ENCODE measurements at places on chromosomes 5 and 9.

DNA sequence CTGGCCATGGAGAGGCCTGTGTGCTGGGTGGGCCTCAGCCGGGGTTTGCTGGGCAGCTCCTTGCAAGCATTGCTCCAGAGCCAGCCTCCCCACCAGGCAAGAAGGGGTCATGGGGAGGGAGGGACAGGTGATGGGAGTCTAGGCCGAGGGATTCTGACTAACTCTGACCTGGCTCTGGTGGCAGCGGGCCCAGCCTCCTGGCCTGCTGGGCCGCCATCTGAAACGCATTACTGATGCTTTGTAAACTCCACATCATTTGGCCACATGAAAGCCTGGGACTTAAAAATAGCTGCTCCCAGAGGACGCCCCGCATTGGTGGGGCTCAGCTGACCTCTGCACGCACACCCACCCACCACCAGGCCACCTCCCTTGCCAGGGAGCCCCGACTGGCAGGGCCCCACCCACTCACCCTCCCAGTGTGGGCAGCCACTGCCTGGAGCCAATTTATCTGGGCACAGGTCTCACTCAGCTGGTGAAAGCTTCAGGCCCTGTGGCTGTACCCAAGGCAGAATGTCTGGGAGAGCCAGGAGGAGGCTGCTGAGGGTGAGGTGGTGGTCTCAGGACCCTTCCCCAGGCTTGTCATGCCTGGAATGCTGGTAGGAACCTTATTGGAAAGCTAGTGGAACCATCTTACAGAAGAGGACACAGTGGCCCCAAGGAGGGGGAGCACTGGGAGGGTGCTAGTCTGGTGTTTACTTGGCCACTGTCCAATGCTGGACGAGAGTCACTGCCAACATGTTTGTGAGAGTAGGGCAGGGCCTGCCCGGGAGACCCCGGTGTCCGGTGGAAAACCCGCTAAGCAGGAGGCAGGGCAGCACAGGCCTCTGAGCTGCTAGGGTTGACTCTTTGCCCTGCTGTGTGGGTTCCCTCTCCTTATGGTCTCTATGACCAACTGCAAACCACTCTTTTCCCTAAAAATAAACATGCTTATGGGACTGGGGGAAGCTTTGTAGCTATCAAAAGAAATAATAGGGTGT, 10.8 kb downstream of the TCF7 start:
- no peak for DNase-seq

- peak; percentile 16 for DNase-seq
Measured at GRCh38 chr5:56685503-56686217, 129.7 kb upstream of the MAP3K1 start.

GRCh38 chr5:21931116-21931515, 922.0 kb downstream of the CDH12 start:
- no peak for DNase-seq

GRCh38 chr9:35731415-35732184, 395 bp downstream of the TLN1 start:
- DNase-seq = no peak

GRCh38 chr5:102375272-102375671, 79.2 kb upstream of the SLCO4C1 start:
- no peak for DNase-seq

- no peak for DNase-seq
Measured at GRCh38 chr9:90301277-90301653, 341.4 kb downstream of the DIRAS2 start.

GRCh38 chr5:178240766-178241165, 8.2 kb upstream of the PHYKPL start:
- no peak for DNase-seq

- DNase-seq = no peak
Measured at GRCh38 chr5:75021219-75021618, 31.1 kb downstream of the GCNT4 start.

GRCh38 chr5:156475182-156476157, 148.5 kb downstream of the SGCD start:
- no peak for DNase-seq

GRCh38 chr5:175654339-175654738, 3.5 kb upstream of the HRH2 start:
- no peak for DNase-seq

DNA sequence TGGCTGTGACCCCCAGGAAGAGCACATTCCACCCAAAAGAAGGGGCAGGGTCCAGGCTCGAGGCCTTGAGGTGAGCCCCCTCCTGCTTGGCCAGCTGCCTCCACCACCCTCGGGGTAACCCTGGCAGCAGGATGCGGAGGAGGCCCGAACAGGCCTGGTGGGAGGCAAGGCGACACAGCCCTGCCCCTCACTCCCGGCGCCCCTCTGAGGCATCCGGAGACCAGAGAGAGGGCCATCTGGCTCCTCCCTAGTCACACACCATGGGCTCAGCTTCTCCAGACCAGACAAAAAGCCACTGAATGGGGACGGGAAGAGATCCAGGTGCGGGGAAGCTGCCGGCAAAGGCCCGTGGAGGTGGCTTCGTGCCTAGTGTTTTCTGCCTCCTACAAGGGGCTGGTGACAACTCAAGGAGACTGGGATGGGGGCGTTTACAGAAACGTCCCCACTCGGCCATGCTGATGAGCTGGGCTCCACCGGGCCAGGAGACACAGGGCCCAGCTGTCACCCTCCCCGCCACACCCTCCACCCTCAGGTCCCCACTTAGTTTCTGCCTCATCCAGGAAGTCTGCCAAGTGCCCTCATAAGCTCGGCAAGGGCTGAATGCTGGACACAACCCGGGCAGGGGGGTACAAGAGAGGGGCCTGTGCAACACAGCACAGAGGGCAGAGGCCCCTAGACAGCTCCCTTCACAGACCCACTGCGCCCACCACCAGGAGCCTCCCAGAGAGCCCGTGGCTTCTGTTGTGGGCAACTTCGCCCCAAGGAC, 41.9 kb downstream of the NACC2 start:
- no peak for DNase-seq

DNA sequence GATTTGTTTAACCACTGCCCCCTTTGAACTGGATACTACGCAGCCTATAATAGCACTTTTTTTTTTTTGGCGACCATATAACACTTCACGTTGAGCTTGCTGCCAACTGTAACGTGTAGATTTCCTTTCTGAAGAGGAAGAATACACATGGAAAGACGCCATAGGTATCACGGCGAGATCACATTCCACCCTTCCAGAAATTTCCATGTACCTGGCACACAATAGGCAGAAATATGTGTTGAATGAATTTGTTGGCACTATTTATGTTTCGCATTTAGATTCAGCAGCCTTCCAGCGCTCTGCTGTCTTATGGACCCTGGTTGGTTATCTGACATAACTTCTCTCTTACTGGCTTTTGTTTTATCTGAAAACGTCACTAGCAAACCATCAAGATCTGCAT, 250.3 kb downstream of the SLIT3 start:
- no peak for DNase-seq

GRCh38 chr9:7129391-7129790, 371.6 kb downstream of the KDM4C start:
- DNase-seq = no peak

DNA sequence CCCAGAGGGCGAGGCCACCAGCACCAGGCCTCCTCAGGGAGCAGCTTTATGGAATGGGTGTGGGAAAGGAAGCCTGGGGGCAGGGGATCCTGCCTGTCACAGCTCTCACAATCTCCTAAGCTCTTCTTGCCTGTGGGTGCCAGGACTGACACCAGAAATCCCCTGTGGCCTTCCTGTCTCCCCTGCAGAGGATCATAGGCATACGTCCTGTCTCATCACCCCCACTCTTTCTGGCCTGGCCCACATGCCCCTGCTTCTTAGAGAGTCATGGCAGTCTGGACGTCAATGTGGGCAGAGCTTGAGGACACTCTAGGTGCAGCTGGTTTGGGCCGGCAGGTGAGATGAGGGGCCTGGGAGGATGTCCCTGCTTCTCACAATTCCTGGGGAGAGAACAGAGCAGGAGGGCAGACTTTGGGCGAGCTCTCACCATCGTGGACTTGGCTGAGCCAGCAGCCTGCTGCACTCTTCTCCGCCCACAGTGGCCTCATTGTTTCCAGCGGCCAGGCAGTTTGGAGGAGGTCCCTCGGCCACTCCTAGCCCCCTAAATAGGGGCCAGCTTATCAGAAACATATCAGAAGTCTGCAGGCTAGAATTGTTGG, 67.3 kb upstream of the ZFR start:
- DNase-seq = no peak

DNA sequence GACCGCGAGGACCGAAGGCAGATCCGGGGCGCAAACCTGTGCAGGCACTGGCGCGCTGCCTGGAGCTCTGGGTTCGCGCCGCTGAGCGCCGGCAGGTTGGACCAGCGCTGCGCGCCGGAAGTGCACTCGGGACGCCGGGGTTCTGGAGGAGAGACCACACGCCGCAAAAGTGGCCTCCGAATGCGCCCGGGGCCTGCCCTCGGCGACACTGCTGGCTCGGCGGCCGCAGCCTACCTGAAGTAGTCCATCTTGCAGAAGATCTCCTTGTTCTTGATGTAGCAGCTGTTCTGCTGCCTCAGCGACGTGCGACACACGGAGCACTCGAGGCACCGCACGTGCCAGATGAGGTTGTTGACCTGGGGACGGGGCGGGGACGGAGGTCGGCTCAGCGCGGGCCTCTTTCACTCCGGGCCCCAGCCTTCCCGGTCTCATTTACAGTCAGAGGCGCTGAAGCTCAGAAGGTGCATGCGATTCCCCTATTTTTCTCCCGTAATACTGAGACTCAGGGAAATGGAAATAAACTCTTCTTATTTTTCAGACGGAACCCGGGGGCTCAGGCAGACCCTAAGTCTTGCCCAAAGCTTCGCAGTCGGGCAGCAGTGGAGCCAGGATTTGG, 2.5 kb downstream of the LHX6 start:
- DNase-seq = no peak

DNA sequence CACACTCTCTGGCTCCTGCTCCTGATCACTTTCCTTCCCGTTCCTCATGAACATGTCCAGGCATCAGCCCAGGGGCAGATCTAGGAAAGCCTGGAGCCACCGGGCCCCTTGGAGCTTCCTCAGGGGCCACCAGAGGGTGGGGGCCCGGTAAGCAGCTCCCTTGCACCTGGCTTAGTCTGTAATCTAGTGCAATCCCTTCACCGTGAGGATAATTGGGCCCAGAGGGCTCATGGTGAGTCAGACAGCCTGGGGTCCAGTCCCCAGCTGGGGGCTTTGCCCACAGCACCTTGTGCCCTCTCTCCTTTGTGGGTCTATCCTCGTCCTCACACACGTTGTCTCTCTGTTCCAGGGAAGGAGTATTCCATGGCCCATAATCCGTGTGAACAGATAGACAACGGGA, 10.4 kb upstream of the ALDH1B1 start:
- DNase-seq = no peak

- no peak for DNase-seq
Measured at GRCh38 chr5:118467103-118467502, 521.2 kb downstream of the DTWD2 start.

- DNase-seq = peak; percentile 15
Measured at GRCh38 chr9:95506428-95506677, 10.4 kb downstream of the PTCH1 start.

DNA sequence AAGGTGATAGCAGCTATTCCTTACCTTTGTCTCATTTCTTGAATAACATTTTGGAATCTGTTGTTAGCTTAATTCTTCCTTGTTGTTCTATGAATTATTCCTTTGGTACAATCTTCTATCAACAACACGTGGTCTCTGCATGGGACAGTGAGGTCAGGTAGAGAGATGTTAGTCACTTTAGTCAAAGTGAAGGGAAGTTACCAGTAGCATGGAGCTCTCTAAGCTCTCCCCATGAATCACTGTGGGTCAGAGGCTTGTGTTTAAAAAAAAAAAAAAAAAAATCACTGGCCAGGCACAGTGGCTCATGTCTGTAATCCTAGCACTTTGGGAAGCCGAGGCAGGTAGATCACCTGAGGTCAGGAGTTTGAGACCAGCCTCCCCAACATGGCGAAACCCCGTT, 116.0 kb downstream of the GOLPH3 start:
- no peak for DNase-seq

GRCh38 chr5:75335486-75335885, 1.5 kb upstream of the HMGCR start:
- no peak for DNase-seq

DNA sequence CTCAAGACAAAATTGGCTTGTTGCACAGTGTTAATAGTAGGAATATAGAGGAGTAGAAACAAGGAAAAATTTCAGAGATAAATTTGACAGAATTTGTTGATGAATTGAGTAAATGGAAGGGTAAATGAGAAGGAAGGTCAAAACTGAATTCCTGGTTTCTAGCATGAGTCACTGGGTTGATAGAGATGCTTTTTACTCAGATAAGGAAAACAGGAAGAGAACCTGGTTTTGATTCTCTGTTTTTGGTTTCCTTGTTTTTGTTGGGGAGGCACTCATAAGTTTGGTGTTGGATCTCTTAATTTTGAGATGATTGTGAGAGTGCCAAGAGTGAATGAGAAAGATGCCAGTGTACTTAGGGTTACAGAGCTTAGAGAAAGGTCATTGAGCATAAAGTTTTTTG, 7.1 kb downstream of the LRRC70 start:
- DNase-seq = no peak

DNA sequence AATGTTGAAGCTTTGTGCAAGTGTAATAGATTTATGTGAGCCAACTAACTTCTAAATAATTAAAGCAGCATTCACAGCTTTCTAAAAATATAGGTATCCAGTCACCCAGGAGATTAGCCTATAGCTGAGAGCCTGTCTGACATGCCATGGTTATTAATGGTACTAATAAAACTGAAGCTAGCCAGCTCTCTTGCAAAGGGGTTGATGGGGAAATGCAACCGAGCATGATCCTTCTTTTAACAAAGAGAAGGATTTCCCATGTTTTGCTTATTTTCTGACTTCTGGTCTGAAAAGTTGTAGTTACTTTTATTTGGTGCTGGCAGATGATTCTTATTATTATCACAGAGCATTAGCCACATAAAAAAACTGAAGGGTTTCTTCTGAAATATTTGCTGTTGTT, 488.7 kb upstream of the CYLC2 start:
- no peak for DNase-seq

- DNase-seq = no peak
Measured at GRCh38 chr5:170104710-170105109, 987 bp upstream of the FOXI1 start.

GRCh38 chr9:87148331-87149104, 201.2 kb upstream of the GAS1 start:
- DNase-seq = peak; percentile 60

GRCh38 chr5:158976035-158976434, 123.7 kb downstream of the EBF1 start:
- no peak for DNase-seq

Data from suppressor macrophage (primary cell).